Vagina (tissue), 2 donors: ENCODE measurements at places on chromosomes 5 and 9.

DNA sequence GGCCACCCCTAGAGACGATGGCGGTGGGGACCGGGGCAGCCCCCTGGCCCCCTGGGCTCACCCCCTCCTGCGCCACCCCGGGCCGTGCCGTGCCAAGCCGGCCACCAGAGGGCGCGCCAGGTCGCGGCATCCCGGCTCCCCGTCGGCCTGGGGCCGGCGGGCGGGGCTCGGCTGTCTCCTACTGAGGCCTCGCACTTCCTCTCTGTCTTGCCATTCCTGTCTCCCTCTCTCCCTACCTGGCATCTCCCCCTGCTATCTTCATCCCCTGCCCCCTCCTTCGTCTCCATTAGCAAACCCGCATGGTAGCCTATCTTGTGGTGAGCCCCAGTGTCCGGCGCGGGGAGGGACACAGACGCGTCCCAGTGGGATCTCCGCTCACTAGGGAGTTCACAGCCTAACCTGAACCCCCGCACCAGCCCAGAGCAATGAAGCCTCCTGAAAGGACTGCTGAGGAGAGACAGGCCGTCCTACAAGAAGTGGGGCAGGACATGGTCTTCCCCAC lies 29.8 kb upstream of the FABP6 start:
- no peak for DNase-seq

DNA sequence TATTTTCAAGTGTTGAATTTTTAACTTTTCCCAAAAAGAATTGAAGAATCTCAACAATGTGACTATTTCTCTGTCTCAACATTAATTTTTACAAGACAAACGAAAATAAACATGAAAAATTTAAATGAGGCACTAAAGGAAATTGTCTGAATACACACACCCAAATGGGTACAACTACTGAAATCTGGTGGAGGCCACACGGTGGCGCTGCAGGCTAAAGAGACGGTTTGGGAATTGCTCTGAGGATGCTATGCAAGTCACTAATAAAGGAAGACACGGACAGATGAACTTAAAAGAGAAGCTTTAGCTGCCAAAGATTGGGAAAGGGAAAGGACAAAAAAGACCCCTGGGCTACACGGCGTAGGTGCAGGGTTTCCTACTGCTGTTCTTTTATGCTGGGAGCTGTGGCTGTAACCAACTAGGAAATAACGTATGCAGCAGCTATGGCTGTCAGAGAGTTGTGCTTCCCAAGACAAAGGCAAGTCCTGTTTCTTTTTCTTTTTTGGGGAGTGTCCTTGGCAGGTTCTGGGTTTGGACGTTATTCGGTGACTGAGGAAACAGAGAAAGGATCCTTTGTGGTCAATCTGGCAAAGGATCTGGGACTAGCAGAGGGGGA lies at the start of gene PCDHB10:
Gene PCDHB10, plus strand, starts transcription at position 244 of the 616 bp plus-strand sequence. Its CDS starts 200 bp downstream, at position 444.
- DNase-seq, result no peak

GRCh38 chr5:160846642-160847041 lies 5.4 kb downstream of the ATP10B start:
- no peak for DNase-seq

GRCh38 chr5:149271716-149272563 lies at the start of gene AFAP1L1:
Gene AFAP1L1 (plus strand): TSS chr5:149271859. CDS start chr5:149271969, 110 bp downstream.
- no peak for DNase-seq

DNA sequence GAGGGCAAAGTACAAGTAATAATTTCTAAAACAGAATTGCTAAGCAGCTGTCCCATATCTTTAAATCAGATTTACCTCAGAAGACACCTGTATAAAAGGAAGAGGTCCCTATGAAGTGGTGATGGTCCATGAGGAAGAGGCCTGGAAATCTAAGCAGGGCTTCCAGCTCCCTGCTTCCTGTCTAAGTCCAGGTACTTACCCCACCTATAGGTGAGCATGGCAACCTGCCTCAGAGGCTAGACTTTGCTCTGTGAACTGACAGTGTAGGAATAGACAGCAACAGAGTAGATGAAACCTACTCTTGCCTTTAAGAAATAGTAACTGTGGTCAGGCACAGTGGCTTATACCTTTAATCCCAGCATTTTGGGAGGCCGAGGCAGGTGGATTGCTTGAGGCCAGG lies 55.8 kb upstream of the ARRDC3 start:
- DNase-seq, result no peak

DNA sequence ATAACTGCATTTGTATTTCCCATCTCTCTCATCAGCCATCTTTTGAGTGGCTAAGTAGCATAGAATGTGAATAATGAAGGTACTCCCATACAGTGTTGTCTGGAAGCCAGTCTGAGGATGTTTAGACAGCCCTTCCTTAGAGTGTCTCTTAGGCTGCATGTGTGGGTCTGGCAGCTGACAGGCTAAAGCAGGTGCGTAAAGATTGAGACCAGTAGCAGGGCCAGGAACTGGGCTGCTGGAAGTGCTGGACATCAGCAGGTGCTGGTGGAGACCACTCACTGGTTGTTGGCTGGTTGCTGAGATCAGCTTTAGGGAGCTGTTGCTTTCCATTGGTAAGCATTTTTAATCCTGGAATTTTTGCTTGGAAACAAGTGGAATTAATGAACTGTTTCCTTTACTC lies 197.5 kb downstream of the PCSK5 start:
- no peak for DNase-seq

GRCh38 chr5:1722877-1723276 lies 76.8 kb downstream of the MRPL36 start:
- peak; percentile 61 for DNase-seq

DNA sequence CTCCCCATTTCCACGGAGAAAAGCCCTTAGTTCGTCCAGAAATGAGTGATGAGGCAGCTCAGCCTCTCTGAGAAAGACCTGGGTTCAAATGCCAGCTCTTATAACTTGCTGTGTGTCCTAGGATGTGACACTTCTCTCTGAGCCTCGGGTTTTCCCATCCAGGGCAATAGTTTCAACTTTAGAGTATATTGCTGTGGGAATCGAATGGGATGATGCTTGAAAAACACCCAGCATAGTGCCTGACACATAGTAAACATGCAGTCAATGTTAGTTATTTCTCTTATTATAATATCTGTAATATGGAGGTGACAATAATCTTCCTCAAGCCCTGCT lies 430 bp upstream of the MAPKAP1 start:
- no peak for DNase-seq
